ENCODE measurements at places on chromosomes 4 and X.

DNA sequence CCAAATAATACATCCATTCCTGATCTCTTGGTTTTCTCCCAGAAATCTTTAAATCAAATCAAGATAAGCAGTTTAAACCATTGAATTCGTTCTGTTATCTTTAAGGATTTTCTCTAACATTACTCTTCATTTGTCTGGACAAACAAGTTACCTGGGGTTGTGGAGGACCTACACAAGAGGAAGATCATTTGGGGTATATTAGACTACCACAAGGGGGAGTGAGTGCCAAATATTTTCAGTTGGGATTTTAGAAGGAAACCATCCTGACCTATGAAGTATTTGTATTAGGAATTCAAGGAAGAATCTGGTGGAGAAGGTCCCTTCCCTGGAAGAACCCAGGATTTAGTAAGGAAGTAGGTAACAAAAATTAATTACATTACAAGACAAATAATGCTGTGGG, 12.0 kb upstream of the DCHS2 start:
- peak; percentile 9 for DNase-seq

GRCh38 chrX:124594017-124594651, 247.8 kb downstream of the SH2D1A start:
- DNase-seq, result no peak

GRCh38 chr4:112094330-112094729, 50.9 kb upstream of the FAM241A start:
- DNase-seq, result no peak

DNA sequence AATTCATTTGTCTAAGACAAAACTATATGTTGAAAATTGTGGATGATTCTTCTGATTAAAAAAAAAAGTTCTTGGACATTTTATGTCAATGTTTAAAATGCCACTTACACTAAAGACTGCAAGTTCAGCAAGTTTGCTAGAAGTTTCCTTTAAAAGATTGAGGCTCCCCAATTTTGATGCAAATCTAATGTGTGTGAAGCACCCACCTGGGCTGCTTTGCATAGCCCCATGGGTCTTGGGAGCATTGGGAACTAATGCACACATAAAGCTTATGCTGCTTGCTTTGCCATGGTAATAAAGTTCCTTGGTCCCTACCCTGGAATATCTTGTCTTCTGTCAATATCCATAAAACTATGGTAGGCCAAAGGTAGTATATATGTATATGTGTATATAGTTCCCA, 725.9 kb upstream of the GRID2 start:
- no peak for DNase-seq

- no peak for DNase-seq
Measured at GRCh38 chr4:11073621-11074051, 355.1 kb downstream of the HS3ST1 start.

GRCh38 chr4:180057299-180057721, 2185.9 kb upstream of the TENM3 start:
- DNase-seq, result peak; percentile 29

- no peak for DNase-seq
Measured at GRCh38 chrX:116277351-116278225, 107.0 kb downstream of the AGTR2 start.

DNA sequence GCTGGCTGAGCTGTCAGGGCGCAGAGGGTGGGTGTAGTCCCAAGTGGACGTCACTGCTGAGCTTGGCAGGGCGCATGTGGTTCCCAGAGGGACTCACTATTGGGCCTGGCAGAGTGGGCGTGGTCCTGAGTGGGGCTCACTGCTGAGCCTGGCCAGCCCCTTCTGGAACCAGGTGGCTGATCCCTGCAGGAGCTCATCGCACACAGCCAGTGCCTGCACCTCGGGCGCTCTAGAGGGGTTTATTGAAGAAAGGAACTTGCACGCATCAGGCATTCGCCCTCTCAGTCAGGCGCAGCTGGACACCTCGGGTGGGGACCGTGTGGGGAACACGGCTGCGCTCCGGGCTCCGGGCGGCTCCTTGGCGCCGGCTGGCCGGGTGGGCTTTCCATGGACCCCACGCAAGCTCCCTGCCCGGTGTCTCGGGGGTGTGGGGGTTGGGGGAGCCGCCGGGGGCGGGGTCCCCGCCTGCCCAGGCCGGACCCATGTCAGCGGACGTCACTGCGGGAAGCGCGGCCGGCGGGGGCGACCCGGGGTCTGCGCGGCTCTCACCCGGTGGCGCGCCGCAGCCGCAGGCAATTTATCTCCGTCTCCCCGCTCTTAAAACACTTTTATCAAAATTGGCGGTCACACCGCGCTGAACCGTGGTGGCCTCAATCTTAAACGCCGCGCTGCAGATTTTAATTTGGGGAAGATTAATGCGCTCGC, 65.4 kb upstream of the NKX1-1 start:
- DNase-seq, result no peak
